ENCODE measurements at places on chromosomes 1 and 21. TPM values are rescaled to one million over a fixed set of nuclear protein-coding genes. Genes with fewer than 3 reads are reported as not detected.

- H3K27me3 ChIP-seq: no peaks in the 10 kb centered on the region
- H3K4me3 ChIP-seq: no peak overlapping the region
- no peak overlapping the region for H3K27ac ChIP-seq
- DNase-seq: no peak
- no peaks in the 10 kb centered on the region for H3K4me1 ChIP-seq
These were observed 25.6 kb downstream of the FCRL2 start for GRCh38 chr1:157751283-157751682.

CENPF gene
- total RNA-seq: 72.9 TPM

- H3K4me1 ChIP-seq: no peaks in the 10 kb centered on the region
- DNase-seq: no peak
- no peaks in the 10 kb centered on the region for H3K36me3 ChIP-seq
- no peak overlapping the region for H3K4me3 ChIP-seq
These were observed 153.7 kb downstream of the KCNJ6 start for GRCh38 chr21:37762606-37763005.

- H3K36me3 ChIP-seq: no peaks in the 10 kb centered on the region
- H3K27ac ChIP-seq: no peak overlapping the region
- H3K4me1 ChIP-seq: no peaks in the 10 kb centered on the region
- DNase-seq: peak; percentile 6
- H3K4me3 ChIP-seq: no peak overlapping the region
These were observed 827.1 kb upstream of the B3GALT2 start for GRCh38 chr1:194013561-194013960.

GRCh38 chr1:60620087-60620486 lies 462.3 kb upstream of the NFIA start:
- H3K27me3 ChIP-seq: no peaks in the 10 kb centered on the region
- peak overlapping the region; percentile 64 for H3K27ac ChIP-seq
- no peak overlapping the region for H3K4me3 ChIP-seq
- peak; percentile 71 for DNase-seq
- peaks cover 29% of the 10 kb centered on the region for H3K4me1 ChIP-seq

GRCh38 chr1:115890580-115890979 lies 49.7 kb upstream of the NHLH2 start:
- DNase-seq: no peak
- H3K4me3 ChIP-seq: no peak overlapping the region
- no peaks in the 10 kb centered on the region for H3K4me1 ChIP-seq
- H3K27ac ChIP-seq: no peak overlapping the region
- no peaks in the 10 kb centered on the region for H3K36me3 ChIP-seq
- H3K27me3 ChIP-seq: peaks cover 2% of the 10 kb centered on the region

SH2D2A gene
- 1.8 TPM for total RNA-seq

C1orf210 gene
- total RNA-seq: not detected

GRCh38 chr1:246930830-246931548 lies 759 bp downstream of the AHCTF1 start:
- DNase-seq: peak; percentile 70
- H3K4me1 ChIP-seq: peaks cover 8% of the 10 kb centered on the region
- no peaks in the 10 kb centered on the region for H3K27me3 ChIP-seq
- H3K27ac ChIP-seq: peak overlapping the region; percentile 74
- peak overlapping the region; percentile 95 for H3K4me3 ChIP-seq

DNA sequence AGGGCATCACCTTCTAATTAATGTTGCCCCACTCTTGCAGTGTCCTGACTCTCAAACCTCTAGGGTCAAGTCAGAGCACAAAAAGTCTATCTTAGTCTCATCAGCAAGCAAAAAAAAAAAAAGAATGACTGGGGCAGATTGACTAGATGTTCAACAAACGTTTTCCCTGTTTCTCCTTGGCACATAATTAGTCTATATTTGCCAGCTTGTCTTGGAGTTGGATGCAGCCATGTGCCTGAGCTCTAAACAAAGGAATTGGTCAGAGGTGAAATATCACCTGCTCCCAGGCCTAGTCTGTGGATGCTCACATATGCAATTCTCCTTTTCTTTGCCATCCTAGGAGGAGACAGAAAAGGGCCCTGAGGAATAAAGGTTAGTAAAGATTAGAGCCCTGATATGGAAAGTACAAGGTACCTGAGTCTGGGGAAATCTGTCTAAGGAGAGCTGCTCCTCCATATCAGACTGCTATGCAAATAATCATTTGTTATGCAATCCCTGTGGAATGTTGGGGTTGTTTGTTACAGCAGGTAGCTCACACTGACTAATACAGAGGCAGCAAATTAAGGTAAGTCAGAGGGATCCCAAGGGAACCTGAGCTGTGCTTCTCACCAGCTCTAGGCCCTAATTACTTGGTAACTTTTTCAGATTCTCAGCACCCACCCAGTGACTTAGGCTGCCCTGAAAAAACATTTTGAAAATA lies 130.8 kb downstream of the BRINP2 start:
- H3K4me3 ChIP-seq: no peak overlapping the region
- no peak for DNase-seq
- H3K4me1 ChIP-seq: no peaks in the 10 kb centered on the region
- no peaks in the 10 kb centered on the region for H3K36me3 ChIP-seq
- H3K27me3 ChIP-seq: no peaks in the 10 kb centered on the region
- no peak overlapping the region for H3K27ac ChIP-seq

GRCh38 chr1:14499312-14500040 lies 99.0 kb upstream of the KAZN start:
- no peaks in the 10 kb centered on the region for H3K27me3 ChIP-seq
- H3K36me3 ChIP-seq: no peaks in the 10 kb centered on the region
- no peak overlapping the region for H3K4me3 ChIP-seq
- DNase-seq: no peak
- no peaks in the 10 kb centered on the region for H3K4me1 ChIP-seq

- H3K27ac ChIP-seq: no peak overlapping the region
- H3K27me3 ChIP-seq: no peaks in the 10 kb centered on the region
- peak; percentile 30 for DNase-seq
- H3K4me3 ChIP-seq: no peak overlapping the region
These were observed 128.6 kb downstream of the LHX4 start for GRCh38 chr1:180358649-180359048.

DNA sequence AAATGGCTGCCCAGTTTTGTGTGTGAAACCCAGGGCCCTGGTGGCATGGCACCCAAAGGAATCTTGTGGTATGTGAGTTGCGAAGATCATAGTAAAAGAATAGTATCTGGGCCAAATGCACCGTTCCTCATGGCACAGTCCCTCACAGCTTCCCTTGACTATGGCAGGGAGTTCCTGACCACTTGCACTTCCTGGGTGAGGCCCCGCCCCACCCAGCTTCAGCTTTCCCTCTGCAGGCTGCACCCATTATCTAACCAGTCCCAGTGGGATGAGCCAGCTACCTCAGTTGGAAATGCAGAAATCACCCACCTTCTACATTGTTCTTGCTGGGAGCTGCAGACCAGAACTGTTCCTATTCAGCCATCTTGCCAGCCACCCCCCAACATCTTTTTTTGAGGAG lies 63.0 kb downstream of the SLC5A9 start:
- H3K27ac ChIP-seq: no peak overlapping the region
- DNase-seq: no peak
- H3K4me1 ChIP-seq: no peaks in the 10 kb centered on the region
- no peak overlapping the region for H3K4me3 ChIP-seq
- H3K27me3 ChIP-seq: no peaks in the 10 kb centered on the region

PAQR6 gene
- total RNA-seq: 1.6 TPM

FAM163A gene
- total RNA-seq: not detected

CHI3L2 gene
- not detected for total RNA-seq

DPYD gene
- total RNA-seq: 17.9 TPM

- H3K4me1 ChIP-seq: no peaks in the 10 kb centered on the region
- no peaks in the 10 kb centered on the region for H3K36me3 ChIP-seq
- no peaks in the 10 kb centered on the region for H3K27me3 ChIP-seq
These were observed 146.3 kb upstream of the PKN2 start for GRCh38 chr1:88537787-88538186.

HEYL gene
- not detected for total RNA-seq

PPFIA4 gene
- total RNA-seq: 0.16 TPM

GRCh38 chr1:72911656-72912055 lies 629.3 kb upstream of the NEGR1 start:
- no peak for DNase-seq
- H3K4me1 ChIP-seq: no peaks in the 10 kb centered on the region
- no peak overlapping the region for H3K27ac ChIP-seq
- no peak overlapping the region for H3K4me3 ChIP-seq
- no peaks in the 10 kb centered on the region for H3K36me3 ChIP-seq

TNFSF4 gene
- 59.6 TPM for total RNA-seq

- H3K27ac ChIP-seq: no peak overlapping the region
- H3K4me3 ChIP-seq: no peak overlapping the region
- H3K27me3 ChIP-seq: no peaks in the 10 kb centered on the region
- no peaks in the 10 kb centered on the region for H3K36me3 ChIP-seq
- H3K4me1 ChIP-seq: peaks cover 11% of the 10 kb centered on the region
These were observed 4.4 kb upstream of the WDR26 start for GRCh38 chr1:224438989-224439388.

FCRL4 gene
- total RNA-seq: not detected

AGT gene
- total RNA-seq: not detected

DNA sequence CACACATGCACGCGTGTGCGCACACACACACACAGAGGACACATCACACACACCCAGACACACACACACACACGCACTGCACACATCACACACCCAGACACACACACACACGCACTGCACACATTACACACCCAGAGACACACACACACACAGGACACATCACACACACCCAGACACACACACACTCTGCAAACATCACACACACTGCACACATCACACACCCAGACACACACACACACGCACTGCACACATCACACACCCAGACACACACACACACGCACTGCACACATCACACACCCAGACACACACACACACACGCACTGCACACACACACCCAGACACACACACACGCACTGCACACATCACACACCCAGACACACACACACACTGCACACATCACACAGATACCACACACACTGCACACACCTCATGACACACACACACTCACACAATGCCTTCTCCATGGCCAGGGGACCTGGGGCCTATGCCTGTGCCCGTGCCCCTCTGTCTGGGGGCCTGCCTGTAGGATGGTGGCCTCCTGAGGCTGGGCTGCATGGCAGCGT lies 24.4 kb downstream of the CRYAA start:
- no peak overlapping the region for H3K4me3 ChIP-seq
- H3K36me3 ChIP-seq: no peaks in the 10 kb centered on the region
- H3K27ac ChIP-seq: no peak overlapping the region
- H3K4me1 ChIP-seq: no peaks in the 10 kb centered on the region
- DNase-seq: no peak

DNA sequence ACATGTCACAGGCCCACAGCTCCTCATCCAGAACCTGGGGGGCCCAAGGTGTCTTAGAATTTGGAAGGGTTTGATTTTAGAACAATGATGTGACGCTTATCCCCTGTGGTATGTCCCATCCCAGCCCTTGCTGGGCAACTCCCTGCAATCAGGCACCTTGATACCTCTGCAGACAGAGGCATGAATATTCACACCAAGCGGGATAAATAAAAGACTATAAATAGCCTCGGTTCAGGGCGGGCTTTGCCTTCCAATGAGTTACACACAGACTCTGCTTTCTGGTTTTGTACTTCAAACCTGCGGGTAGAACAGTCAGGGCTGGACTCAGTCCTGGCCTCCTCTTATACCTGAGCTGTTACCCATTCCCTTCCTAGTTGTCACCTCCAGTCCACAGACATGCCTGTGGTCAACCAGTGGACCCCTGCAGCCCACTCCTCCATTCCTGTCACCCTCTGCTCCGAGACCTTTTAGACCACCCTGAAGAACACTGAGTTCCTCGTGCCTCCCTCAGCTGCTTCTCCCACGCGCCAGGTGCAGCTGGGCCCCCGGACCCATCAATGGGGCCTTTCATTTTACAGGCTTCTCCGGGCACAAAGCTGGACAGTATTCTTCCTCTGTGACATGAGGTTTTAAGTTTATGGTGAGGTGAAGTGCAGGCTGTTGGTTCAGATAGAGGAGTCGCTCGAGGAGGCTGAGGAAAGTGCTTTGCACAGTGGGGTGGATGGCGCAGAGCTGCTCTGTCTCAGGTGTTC lies 120.1 kb upstream of the TNR start:
- H3K4me1 ChIP-seq: no peaks in the 10 kb centered on the region
- H3K36me3 ChIP-seq: no peaks in the 10 kb centered on the region
- H3K27me3 ChIP-seq: peaks cover 2% of the 10 kb centered on the region
- no peak overlapping the region for H3K27ac ChIP-seq

LCE1A gene
- total RNA-seq: not detected

GRCh38 chr21:15671188-15671587 lies 58.6 kb upstream of the USP25 start:
- no peaks in the 10 kb centered on the region for H3K36me3 ChIP-seq
- H3K27ac ChIP-seq: no peak overlapping the region
- H3K4me3 ChIP-seq: no peak overlapping the region
- no peak for DNase-seq
- H3K4me1 ChIP-seq: no peaks in the 10 kb centered on the region
- no peaks in the 10 kb centered on the region for H3K27me3 ChIP-seq

DNA sequence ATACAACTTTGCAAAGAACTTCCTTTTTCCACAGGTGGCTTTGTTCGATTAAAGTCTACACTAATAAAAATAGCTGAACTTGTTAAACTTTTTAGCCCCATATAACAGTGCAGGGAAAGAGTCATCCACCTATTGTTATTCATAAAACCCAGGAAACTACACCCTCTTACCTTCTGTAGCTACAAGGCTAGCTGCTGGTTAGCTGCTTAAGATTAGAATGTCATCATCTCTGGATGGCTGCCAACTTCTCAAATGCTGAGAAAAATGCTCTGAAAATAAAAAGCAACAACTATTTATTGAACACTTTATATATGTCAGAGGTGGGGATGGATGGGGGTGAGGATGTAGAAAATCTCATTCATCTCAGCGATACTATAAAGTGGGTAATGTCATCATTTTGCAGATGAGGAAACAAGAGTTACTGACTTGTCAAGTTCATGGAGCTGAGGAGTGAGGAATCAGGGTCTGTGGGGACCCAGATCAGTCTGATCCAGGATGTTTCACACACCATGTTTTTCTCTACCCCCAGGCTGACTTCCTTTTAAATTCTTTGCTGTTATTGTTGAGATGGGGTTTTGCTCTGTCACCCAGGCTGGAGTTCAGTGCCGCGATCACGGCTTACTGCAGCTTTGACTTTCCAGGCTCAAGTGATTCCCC lies 17.1 kb downstream of the ATP5PF start:
- DNase-seq: peak; percentile 67
- H3K4me1 ChIP-seq: peaks cover 7% of the 10 kb centered on the region
- no peak overlapping the region for H3K4me3 ChIP-seq
